HCEC 1CT (cell line): ENCODE measurements at places on chromosomes 6 and 20.
A peak's percentile ranks its signal among the peaks of the same experiment; 100 is the strongest.

DNA sequence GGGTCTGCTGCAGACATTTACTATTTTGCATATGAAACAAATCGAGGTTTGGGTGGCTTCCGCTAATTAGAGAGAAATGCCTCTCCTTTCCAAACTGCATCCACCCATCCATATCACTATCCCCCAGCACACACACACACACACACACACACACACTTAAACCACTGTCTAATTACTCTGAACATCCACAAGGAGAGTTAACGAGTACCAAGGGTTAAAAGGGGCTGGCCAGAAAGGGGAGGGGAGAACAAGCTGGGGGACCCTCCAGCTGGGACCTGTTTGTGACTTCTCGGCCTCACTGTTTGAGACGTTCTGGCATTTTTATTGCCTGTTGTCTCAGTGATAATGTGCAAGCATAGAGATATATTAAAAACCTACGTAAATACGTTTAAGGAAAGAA is 261.2 kb downstream of the FOXC1 start:
- no peak for DNase-seq

DNA sequence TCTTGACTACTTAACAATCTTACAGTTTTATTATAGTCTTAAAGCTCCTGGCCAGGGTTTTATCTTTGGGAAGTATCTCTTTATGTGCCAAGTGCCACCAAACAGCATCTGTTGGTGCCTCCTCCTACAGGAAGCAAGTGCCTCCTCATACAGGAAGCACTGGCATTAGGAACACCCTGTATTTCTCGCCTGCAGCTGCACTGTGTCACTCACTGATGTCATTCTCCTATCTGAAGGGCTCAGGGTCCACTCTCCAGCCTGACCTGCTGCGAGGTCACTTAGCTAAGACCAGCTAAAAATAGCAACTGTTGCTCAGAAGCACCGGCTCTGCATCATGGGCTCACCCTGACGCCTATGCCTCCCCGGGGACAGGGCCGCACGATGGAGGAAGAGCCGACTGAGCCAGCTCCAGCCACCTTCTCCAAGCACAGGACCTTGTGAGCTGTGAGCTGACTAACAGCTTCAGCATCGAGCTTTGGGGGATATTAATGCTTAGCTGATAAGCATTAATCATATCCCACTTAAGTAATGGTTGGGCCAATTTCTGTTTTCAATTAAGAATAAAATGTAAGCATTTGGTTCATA is 66.3 kb upstream of the CD93 start:
- DNase-seq, result peak; percentile 66

- no peak for DNase-seq
These were observed 615.4 kb downstream of the MAFB start for GRCh38 chr20:40073535-40074111.

DNA sequence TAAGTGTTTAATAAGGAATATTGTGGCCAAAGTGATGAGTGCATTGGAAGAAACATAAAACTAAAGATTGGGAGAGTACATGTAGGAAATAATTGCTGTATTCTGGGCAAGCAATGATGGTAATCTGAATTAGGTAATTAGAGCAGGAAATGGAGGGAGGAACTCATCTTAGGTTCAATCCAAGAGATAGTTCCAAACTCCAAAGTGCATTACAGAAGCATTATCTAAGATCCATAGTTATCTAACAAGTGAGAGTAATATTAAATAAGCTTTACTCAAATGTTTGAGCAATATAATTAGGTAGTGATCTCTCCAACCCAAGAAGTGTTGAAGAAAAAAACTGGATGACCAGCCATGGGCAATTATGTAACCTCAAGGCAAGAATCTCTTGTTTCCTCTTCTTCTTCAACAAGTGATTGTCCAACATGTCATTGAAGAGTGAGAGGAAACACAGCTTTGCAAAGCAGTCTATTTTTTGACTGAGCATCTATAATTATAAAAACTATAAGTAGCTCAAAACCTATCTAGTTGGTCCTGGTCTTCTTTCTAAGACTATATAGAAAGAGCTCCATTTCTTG is 181.2 kb upstream of the TNFAIP3 start:
- DNase-seq, result no peak

GRCh38 chr20:52012079-52012478 is 179.5 kb downstream of the ZFP64 start:
- DNase-seq, result no peak

DNA sequence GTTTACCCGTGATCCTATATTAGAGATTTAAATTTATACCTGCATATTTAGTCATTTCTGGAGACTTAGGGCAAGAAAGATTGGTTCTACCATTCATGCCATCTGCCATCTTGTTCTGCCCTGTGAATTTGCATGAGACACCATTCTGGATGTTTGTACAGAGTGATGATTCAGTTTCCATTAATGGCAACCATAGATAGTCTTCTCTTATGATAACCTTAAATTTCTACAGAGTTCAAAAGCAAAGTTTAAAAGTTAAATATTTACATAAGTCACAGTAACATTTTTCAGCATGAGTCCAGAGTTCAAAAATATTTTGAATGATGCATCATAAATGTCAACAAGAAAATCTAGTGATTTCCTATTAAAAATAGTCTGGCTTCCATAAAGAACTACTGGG is 23.2 kb downstream of the PLCB1 start:
- peak; percentile 46 for DNase-seq

DNA sequence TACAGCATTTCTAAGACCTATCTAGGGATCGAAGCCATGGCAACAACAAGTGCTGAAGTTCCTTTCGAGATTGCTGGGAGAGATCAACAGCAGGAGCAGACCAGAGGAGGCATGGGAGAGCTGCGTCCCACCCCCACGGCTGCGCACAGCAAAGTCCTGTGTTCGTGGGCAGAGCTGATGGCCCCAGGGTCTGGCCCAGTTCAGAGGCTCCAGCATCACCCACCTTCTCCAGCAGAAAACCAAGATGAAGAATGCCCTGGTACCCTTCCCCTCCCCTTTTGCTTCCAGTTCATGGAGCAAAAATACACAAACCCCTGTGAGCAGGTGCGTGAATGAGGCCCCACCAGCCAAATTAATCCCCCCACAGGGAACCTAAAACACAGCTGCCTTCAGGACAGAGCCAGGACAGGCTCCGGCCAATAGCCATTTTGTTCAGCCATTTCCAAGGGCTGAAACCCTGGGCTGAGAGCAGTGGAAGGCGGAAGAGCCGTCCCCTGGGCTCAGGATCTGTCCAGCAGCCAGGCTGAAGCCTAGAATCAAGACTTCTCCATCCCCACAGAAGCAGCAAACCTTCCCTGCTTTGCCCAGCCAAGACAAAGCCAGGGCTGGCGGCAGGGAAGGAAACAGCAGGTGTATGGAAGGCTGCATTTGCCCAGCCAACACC is 102.8 kb downstream of the PREX1 start:
- no peak for DNase-seq

DNA sequence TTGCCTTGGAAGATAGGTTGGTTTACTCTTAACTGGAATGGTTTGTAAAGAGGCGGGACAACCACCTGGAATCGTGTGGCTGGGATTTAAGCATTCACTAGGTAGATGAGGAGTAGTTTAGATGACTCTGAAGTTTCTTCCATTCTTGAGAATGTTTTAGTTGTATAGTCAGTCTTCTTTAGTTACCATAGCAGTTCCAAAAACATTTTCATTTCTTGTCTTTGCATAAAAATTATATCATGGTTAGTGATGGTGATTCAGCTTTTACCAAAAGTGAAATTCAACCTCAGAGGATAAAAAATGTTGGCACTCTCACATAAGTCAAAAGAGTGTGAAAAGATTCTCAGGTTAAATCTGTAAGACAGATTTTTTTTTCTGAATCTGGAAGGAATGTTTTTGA is 70.3 kb downstream of the SMAP1 start:
- DNase-seq, result no peak

DNA sequence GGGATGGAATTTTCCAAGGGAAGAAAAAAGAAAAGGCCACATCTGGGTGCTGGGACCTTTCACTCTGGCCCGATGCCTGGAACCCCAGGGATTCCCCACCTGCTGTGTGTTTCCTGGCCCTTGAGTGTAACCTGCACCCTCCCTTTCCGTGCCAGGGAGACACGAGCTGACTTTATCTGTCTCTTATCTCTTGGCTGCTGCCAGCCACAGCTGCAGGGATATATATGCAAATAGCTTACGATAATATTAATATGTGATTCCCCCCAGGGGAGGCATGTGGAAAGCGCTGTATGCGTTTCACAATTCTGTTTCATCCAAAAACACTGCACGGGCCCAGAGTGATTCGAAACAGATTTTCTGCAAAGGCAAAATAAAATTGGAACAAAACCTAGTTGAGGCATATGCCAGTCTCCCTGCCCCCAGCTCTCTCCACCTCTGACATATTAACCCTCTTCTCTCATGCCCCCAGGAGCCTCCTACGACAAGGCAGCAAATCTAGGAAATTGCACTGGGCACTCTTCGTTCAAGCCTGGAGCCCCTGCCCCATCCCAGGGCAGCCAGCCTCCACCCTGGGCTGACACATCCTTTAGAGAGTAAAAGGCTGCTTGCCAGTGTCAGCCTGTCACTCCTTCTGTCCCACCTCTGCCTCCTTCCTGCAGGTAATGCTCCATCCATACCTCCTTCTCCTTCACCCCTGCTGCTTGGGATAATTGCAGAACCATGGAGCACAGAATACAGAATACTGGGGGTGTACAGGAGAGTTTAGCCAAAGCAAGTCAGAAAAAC is 1.3 kb downstream of the RIPOR3 start:
- DNase-seq, result no peak

GRCh38 chr6:27208042-27208441 is 39.5 kb upstream of the PRSS16 start:
- DNase-seq, result no peak

GRCh38 chr20:16761305-16761829 is 13.2 kb downstream of the OTOR start:
- DNase-seq, result peak; percentile 56

DNA sequence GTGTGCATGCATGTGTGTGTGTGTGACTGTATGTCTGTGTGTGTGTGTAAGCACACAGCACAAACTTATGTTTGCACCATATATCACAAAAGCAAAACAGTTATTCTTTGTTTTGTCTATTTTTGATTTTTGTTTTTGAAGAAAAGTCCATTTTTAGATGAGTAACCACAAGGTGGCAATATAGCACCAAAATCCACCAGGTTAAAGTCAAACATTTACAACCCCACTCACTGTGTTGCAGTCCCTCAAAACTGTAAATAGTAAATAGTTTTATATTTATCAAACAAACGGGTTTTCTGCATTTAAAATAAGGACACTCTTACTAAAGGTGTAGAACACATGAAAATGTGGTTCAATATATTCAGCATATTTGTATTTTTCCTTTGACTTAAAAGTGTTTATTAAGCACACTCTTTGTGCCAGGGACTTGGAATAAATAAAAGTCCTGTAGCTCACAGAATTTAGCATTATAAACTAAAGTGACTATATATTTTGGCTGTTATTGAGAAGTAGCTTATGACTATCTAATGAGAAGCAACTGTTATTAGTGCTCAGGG is 118.5 kb downstream of the GFRAL start:
- no peak for DNase-seq

- DNase-seq, result no peak
These were observed 165.1 kb upstream of the TNFAIP3 start for GRCh38 chr6:137701942-137702341.
